ENCODE measurements at places on chromosomes 7 and 10. TPM values are rescaled to one million over a fixed set of nuclear protein-coding genes. Genes with fewer than 3 reads are reported as not detected.

GRCh38 chr10:114009281-114009996, 34.2 kb upstream of the ADRB1 start:
- no peaks in the 10 kb centered on the region for H3K36me3 ChIP-seq
- no peak overlapping the region for H3K4me3 ChIP-seq
- DNase-seq = no peak
- H3K4me1 ChIP-seq = no peaks in the 10 kb centered on the region

The UROS gene
- 46.7 TPM for total RNA-seq

The HOXA9 gene
- 13.0 TPM for total RNA-seq

The WDFY4 gene
- total RNA-seq = 2.0 TPM

The NPFFR1 gene
- not detected for total RNA-seq

All from sigmoid colon (tissue), 7 donors.